ENCODE measurements at places on chromosomes 12 and 14.

DNA sequence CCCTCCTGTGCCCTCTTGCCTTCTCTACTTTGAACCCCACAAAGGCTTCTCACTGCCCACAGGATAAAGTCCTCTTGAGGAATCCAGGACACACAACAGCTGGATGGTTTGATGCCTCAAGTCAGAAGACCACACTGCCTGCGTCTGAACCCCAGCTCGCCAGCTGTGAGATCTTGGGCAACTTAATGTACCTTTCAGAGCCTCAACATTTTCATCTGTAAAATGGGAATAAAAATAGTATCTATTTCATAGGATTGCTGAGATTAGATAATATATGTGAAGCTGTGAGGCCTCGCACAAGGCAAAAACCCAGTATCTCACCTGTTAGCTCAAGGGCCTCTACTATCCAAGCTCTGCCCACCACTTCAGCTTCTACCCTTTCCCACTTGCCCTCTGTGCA is 2.3 kb downstream of the CINP start:
- no peak for DNase-seq

DNA sequence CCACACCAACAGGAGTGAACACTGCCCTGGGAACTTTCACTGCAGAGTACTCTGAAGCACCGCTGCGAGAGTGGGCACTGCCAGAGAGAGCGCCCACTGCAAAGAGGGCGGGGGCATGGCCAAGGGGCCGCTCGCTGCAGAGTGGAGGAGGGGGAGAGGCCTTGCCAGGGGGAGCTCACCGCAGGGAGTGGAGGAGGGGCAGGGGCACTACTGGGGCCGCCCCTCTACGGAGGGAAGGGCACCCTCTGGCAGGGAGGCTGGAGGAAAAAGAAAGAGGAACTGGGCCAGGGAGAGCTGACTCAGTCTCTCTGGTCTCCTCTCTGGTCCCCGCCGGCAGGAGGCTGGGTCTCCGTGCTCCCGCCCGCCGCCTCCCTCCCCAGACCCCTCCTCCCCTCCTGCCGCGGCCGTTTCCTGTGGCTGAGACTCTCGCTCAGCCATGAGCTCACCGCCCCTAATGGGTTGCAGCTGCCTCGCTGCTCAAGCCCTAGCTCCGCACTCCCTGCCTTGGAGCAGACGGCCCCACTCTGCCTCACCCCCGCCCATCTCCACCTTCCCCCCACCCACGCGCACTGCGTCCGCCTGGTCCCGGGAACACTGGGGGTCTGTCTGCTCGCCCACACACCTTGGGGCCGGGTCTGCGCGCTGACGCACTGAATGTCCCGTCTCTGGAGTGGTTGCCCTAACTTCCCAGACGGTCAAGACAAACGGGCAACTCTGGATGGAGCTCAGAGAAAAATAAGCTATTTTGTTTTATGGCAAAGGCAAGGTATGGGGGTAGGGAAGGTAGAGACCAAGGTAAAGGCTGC is 1.3 kb downstream of the ARHGEF40 start:
- DNase-seq: peak; percentile 98

GRCh38 chr12:50545213-50545612 is 40.4 kb downstream of the DIP2B start:
- no peak for DNase-seq

GRCh38 chr12:52268212-52268611 is 6.2 kb upstream of the KRT86 start:
- DNase-seq: no peak

DNA sequence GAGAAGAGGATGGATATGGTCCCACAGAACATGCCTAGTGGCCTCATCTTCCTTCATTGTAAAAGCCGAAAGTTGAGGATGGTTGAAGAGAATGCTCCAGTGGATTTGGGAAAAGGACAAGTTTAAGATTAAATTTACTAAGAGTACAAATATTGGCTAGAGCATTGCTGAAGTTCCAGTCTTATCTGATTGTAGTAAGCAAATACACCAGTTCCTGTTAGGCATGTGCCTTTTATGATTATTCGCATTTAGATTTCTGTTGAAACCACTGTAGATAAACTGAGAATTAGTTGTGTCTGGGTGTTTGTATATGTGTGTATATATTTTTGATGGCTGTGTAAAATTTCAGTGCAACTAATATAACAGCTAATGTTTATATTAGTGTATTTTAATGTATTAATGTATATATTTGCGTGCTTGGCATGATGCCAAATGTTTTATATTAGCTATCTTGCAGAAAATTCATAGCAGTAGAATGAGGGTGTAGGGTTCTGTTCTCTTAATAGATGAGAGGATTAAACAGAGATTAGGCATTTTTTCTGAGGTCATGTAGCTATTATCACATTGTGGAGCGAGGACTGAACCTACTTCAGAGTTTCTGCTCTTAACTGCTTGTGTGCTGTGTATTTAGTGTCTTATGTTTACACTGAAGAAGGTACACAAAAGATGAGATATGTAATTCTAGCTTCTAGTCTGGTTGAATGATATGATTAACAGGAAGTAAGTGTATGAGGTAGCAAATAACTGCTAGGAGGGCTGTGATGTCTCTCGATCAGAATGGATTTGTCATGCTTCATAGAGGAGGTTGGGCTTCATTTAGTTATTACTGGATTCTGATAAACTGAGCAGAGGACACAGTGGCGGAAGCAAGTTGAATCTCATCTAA is 21.1 kb downstream of the FKBP3 start:
- DNase-seq: peak; percentile 18

- no peak for DNase-seq
Measured at GRCh38 chr12:133217219-133217618, 18.5 kb downstream of the ANHX start.
